ENCODE measurements at places on chromosomes 2 and 18.

DNA sequence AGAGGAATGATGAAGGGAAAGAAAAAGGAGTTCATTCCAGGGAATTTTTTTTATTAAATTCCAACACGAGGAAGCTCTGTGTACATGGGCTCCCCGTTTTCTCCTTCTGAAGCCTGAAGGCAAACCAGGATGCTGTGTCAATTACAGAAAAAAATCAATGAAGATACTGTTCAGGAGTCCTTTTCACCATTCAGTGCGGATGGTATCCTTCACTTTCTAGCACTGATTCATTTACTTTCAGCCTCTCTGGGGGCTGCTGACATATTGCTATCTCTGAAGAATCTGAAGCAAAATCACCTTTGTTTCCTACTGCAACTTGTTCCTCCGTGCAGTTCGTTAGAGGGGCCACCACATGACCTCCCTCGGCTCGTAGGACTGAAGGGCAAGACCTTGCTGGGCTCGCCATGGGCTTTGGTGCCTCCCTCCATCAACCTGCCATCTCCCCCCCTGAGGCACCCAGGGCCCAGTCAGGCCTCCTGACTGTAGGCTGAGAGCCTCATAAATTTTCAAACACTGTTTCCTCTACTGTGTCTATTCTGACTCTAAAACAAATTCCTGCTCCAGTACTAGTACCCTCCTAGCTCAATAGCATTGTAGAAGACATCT, 25.5 kb upstream of the ST8SIA3 start:
- DNase-seq, result no peak

GRCh38 chr18:52682260-52682659, 342.3 kb downstream of the DCC start:
- no peak for DNase-seq

GRCh38 chr2:177289824-177290628, 25.5 kb upstream of the NFE2L2 start:
- DNase-seq, result no peak

- no peak for DNase-seq
Measured at GRCh38 chr2:69669666-69670065, 26.1 kb upstream of the AAK1 start.

DNA sequence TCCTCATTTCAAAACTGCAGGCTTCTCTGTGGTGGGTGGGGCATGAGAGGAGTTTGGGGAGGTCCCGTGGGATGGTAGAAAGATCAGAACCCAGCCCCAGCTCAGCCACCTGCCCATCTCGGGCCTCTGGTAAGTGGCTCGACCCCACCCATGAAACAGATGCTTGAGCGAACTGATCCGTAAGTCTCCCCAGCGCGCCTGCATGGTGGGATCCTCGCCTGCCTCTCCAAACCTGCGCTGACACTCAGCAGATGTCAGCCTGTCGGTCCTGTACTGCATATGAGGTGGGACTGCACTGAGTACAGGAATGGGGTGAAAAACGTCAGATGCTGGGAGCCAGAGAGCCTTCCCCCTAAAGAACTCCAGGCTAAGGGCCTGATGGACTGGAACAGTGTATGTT, 15.9 kb upstream of the RPL31 start:
- no peak for DNase-seq

- no peak for DNase-seq
Measured at GRCh38 chr2:212276813-212277212, 261.8 kb downstream of the ERBB4 start.
